ENCODE measurements at places on chromosomes 2 and 18.

DNA sequence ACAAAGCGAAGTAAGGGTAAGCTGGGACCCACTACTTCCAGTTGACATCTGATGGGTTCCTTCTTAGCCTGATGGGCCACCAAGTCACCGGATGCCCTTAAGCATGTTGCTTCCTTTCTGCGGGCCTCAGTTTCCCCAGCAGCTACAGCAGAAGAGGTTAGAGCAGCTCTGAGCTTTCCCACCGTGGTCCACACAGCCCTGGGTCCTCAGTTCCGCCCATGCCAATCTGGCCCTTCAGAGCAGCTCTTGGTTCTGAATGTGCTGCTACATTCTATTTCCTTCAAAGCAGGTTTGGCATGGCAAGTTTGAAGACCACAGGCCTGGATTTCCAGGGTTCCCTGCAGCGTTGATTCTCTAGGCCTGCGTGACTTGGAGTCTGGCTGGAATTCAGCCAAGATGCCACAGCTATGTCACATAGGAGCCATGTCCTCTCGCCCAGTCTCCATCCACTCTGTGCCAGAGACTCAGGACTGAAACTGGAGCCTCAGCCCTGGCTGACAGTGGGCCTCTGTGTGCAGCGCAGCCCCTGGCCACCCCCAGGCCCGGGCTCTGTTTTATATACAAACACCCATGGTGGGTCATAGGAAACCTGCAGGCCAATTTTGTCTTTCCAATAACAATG, 79.6 kb downstream of the TFCP2L1 start:
- peak; percentile 28 for DNase-seq

DNA sequence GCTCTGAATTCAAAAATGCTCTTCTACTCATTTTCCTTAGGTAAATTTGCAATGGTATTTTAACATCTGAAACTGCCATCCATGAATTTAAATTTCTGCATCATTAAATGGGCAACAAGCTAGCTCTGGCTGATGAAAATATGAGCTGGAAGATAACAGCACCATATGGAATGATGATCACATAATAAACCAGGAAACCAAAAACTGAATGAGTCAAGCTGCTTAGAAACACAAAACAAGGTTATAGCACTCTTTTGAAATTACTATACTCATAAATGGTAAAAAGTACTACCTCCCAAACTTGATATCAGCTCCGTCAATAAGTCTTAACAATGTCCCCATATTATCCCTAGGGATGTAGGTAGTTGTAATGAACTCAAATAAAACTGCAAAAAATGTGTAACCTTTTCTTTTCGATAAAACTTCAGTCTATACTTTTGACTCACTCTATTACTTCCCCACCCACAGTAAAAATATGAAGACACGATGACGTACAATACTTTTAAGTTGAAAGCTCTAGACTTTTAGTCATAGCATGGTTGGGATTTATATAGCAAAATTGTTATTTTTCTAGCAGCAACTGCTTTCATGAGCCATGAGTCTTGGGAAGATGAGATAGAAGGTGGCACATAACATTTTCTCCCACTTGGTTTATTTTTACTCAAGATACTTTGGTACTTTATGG, 396.7 kb downstream of the CDH2 start:
- no peak for DNase-seq

DNA sequence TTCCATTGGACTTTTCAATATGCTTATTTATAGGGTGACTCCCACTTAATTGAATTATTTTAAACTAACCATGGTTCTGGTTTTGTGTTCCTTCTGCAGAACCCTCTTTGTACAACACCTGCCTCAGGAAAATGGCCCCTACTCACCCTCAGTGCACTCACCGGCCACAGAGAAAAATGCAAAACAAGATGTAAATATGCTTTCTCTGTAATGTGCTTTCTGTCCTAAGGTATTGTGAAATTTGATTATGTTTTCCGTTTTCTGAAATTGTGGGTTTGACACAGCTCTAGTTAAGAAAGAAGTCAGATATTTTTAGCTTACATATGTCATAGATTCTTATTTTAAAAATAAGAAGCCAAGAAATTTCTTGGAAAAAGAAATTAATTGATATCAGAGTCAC, 357.7 kb upstream of the SMIM21 start:
- DNase-seq, result no peak

DNA sequence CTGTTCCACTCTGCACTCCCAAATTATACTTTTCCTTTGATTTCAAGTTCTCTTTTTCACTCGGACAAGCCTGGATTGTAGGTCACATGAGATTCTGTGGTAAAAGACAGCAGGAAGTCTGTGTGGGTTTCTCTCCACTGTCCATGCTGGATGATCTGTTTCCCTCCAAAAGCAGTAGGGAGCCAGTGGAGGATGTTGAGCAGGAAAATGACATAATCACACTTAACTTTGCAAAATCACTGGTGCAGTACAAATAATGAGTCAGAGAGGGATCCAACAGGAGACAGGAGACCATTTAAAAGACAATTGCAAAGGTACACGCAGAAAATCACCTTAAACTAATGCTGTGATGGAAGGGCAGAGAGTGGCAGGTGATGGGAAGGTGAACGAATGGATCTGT, 301.3 kb downstream of the ZNF407 start:
- no peak for DNase-seq

DNA sequence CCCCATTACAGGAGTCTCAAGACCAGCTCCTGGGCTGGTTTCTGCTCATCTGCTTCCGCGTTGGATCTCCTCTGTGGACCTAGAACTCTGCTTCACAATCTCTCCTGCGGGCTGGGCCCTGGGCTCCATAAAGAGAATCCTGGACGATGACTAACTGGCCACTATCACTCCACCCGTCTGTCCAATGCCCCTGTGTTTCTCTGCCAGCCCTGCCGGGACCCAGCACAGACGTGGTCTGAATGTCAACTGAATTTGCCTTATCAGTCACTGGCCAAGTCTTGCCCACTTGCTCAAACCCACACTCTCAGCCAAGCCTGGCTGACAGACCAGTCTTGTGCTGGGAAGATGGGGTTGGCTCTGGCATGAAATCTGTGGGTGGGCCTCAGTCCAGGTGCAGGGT, 17.4 kb downstream of the KIF3C start:
- DNase-seq, result peak; percentile 72

DNA sequence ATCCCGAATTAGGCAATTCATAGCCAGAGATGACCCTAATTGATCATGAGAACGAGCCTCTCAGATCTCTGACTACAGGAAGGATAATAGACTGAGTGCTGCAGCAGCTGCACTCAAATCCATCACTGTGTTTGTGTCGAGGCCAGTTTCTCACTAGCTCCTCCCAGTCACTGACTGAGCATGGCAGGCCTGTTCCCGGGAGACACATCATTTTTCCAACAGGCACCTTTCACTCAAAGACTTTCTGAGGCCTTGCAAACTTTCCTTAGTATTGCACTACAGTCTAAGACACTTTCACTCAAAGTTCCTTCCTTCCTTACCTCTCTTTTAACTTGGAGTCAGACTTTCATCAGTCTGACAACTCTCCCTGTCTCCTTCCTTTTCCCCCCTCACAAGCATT, 13.7 kb downstream of the SOS1 start:
- DNase-seq, result peak; percentile 16

DNA sequence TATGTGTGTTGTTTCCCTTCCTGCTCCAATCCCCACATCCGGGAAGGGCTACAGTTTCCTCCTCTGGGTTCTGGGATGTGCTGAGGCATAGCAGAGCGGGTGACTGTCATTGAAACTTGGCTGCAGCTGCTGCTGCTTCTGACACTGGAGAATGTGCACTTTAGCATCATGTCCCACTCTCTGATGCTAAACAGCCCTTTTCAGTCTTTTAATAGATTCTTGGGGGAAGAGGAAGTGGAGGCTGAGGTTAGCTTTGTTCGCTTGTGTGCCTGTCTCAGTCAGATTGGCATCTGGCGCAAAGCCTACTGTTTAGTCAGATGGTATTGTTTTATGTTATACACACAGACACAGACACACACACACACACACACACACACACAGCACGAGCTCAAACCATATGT, 136.5 kb upstream of the RND3 start:
- DNase-seq, result peak; percentile 63

- DNase-seq, result no peak
Measured at GRCh38 chr2:2681711-2682251, 350.7 kb upstream of the MYT1L start.

GRCh38 chr2:229407170-229407569, 136.1 kb upstream of the PID1 start:
- DNase-seq, result no peak

- DNase-seq, result no peak
Measured at GRCh38 chr2:127064642-127065250, 42.2 kb downstream of the BIN1 start.
